Motor neuron (in vitro differentiated cells): ENCODE measurements at places on chromosomes 2 and 18.

GRCh38 chr18:28584731-28585130 lies 407.8 kb upstream of the CDH2 start:
- ATAC-seq = no peak

DNA sequence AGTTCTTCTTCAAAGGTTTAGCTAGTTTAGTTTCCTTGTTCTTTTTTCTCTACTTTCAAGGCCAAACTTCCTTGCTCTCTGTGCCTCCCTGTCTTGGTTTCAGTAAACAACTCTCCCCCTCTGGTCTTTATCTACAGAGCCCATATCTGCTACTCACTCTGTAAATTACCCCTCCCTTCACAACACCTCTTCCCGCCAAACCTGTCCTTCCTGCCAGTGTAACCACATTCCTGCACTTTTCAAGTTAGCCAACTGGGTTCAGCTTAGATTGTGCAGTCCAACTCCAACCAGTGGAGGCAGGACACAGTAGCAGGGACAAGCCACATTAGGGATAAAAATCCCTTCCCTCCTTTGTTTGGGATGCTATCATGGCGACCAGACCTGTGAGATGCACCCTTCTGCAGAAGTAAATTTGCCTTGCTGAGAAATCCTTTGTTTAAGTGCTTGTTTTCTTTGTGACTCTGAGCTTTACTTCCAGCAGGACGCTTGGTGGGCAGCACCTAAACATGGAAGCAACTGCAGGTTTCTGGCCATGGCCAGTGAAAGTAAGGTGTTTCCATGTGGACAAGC lies 706.0 kb downstream of the KCNJ3 start:
- no peak for ATAC-seq

- ATAC-seq = peak; percentile 96
Observed at GRCh38 chr18:47422524-47422923, 171.1 kb upstream of the SKOR2 start.

GRCh38 chr2:160494201-160494644 lies 616 bp upstream of the RBMS1 start:
- peak; percentile 3 for ATAC-seq

- ATAC-seq = no peak
Observed at GRCh38 chr2:176105078-176105729, 1.9 kb upstream of the HOXD11 start.

- ATAC-seq = peak; percentile 73
Observed at GRCh38 chr2:28649481-28650265, 102.0 kb upstream of the PPP1CB start.

DNA sequence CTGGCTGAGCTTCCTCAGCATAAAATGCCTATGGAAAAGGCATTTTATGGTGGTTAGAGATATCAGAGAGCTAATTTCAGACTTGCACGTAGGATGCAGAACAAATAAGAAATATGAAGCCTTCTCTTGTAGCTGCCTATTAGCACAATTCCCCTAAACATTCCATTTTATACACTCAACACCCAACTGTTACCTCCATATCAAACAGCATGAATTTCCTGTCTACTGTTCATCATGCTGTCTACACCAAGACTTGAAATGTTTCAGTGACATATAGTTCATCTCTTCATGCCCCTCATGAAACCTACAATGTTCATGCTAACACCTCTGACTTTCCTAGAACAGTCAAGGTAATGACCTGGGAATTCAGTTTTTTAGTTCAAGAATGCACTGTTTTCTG lies 249.9 kb downstream of the PIEZO2 start:
- no peak for ATAC-seq

DNA sequence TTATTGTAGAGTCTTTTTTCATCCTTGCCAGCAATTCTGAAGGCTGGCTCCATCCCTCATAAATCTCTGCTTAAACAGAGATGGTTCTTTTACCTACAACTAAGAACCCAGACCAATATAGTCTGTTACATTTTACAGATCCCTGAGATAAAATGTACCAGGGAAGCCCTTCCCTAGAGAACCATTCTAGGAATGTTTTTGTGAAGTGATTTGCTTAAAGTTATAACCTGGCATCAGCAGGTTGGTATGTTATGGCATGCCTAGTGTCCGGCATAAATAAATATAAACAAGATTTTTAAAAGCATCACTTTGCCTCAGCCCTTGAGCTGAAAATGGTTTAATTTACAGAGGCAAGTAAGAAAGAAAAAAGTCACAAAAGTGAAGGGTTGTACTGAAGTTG lies 18.5 kb upstream of the NPAS2 start:
- no peak for ATAC-seq

GRCh38 chr2:10434886-10435819 lies 13.0 kb downstream of the ODC1 start:
- peak; percentile 86 for ATAC-seq

DNA sequence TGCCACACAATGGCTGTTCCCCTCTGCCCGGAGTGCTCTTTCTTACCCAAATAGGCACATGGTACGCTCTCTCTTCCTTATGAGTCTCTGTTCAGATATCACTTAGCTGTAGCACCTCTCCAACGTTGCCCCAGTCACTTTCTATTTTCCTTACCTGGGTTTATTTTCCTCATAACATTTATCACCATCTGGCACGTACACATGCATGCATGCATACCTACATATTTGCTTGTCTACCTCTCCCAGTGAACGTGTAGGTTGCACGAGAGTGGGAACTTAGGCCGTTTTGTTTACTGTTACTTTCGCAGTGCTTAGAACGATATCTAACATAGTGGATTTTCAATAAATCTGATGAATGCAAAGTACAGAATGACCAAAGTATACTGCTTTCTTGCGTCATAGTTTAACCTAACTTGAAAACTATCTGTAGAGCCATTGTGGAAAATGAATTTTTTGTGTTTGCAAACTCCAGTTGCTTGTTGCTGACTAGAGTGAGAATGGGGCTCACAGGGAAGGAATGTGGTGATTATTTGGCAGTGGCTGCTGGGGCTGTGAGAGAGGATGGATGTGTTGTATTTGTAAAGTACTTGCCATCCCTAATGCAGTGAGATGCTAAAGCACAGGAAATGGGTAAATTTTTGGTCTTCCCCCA lies 47.1 kb downstream of the ACSL3 start:
- no peak for ATAC-seq

GRCh38 chr18:70194227-70194890 lies 11.1 kb downstream of the RTTN start:
- ATAC-seq = no peak

GRCh38 chr2:14978845-14979244 lies 346.3 kb downstream of the LRATD1 start:
- no peak for ATAC-seq
